ENCODE measurements at places on chromosomes 11 and 22.

DNA sequence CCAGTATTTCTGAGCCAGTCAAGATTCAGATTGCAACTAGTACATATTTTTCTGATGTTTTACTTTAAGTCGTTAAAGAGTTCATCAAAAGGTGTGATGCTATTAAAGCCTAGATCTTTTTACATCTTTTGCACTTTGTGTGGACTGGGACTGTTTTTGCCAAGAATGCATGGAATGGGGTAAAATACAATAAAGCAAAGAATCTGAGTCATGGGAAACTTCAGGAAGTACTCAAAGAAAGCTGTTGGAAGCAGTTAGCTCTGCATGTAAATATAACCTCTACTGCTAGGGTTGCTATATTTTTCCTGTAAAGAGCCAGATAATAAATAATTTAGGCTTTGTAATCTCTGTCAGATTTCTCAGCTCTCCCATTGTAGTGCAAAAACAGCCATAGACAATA, 20.9 kb downstream of the ATXN10 start:
- DNase-seq = no peak

DNA sequence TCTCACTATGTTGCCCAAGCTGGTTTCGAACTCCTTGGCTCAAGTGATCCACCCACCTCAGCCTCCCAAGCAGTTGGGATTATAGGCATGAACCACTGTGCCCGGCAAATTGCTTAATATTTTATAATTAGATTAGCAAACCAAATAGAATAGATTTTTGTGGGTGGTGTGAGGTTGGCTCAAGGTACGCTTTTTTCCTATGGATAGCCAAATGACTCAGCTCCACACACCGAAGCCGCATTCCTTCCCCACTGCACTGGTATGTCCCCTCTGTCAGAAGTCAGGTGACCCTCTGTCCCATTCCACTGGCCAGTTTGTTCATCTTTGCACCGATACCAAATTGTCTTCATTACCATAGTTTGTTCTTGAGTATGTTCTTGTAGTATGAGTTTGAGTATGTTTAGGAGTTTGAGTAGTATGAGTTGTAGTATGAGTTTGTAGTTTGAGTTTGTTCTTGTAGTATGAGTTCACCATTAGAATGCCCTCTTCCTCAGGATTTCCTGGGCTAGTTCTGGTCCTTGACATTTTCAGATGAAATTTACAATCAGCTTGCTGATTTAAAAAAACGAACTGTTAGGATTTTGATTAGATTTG, 19.4 kb downstream of the SUSD2 start:
- no peak for DNase-seq

DNA sequence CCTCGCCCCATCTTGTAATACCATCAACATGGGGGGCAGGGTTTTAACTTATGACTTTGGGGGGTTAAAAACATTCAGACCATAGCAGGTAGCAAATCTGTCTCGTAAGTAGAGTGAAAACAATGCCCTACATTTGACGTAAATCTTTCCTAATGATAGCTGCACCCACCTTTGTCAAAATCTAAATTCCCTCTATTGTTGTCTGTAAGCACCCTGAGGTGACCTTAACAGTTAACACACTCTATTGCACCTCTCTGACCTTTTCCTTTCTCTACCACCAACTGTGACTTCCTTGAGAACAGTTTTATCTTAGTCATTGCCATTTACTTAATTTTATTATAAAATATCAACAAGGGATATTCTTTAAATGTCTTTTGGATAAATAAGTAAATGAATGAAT, 1024.9 kb upstream of the CNTN5 start:
- no peak for DNase-seq

DNA sequence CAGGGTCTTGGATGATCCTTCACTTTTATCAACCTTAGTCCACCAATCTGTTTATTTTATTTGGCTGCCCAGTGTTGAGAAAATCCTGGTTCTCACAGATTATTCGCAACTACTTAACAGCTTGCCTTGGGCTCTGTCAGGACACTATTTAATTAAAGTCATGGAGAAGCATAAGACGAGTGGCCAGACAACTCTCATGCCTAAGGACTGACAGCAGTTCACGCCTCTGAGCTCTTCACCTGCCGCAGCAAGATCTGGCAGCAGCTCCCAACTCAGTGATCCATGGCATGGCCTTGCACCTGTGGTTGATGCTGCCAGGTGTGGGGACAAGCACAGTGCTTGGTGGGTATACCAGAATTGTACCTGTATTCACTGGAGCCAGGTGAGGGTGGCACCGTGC, 37.8 kb downstream of the HIRA start:
- DNase-seq = no peak

DNA sequence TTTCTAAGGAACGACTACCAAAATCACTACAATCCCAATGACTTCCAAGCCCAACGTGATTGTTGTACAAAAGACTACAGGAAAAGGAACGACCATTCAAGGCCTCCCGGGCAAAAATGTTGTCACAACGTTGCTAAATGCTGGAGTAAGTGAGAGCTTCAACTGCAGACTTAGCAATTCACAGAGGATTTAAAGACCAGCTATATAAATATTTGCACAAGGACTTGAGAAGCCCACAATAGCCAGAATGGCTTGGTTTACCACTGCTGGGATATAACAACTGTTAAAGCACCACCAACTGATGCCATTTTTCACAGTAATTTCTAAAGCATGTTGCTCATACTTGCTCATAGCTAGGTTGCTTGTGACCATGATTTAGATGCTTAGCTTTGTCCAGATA, 78.3 kb downstream of the EMSY start:
- DNase-seq = no peak

DNA sequence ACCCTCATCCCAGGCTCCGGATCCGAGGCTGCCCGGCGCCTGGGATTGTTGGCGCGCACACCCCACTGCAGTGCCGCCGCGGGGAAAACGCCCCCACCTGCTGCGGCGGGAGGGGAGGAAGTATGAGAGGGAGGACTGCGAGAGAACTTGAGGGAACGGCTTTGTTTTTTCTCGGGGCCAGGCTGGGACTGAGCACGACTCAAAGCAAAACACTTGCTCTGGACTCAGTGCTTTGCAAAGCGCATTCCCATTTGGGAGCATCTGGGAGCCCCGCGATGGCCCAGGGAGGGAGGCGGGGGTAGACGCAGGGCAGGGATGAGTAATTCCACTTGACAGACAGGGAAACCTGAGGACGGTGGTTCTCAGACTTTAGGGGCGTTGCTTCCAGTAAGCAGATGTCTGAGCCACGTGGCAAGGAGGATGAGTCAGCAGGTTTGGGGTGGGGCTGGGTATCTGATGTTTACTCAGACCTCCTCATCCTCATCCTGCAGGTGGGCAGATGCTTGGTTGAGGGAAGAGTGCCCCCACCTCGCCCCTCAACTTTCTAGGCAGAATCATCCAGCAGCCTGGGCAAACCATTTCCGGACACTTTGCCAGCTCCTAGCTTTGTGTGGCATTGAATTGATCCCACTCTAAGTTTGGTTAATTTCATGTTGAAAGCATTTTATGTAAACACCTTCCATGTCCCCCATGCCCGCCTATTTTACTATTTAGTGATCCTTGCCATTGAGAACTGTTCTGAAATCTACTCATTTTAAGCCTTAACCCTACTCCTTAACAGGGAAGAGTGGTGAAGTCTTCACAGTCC, 1.5 kb downstream of the MIAT start:
- peak; percentile 60 for DNase-seq
